Activated T-cell treated with anti-CD3 and anti-CD28 coated beads for 4 hours (primary cell): ENCODE measurements at places on chromosomes 4 and X.

- DNase-seq = no peak
Measured at GRCh38 chrX:44871931-44872820, 812 bp upstream of the KDM6A start.

- no peak for DNase-seq
Measured at GRCh38 chr4:7904952-7905915, 34.4 kb downstream of the AFAP1 start.

GRCh38 chr4:154276496-154276895 is 215.1 kb downstream of the DCHS2 start:
- no peak for DNase-seq

DNA sequence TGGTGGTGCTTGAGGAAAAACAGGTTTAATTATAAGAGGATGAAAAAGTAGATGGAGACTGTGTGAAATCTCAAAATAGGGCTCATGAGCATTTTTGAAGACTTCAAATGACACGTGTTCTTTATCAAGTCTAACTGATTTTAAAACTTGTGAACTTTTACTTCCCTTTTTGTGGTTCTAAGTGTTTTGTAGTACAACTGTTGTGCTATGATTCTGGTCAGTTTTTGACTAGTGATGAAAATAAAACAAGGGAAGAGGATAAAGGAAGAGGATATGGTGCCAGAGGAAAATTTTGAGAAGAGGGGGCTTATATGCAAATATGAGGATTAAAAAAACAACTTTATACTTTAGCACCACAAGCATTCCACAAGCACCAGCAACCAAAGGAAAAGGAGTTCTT is 644.0 kb downstream of the RPA4 start:
- no peak for DNase-seq

- no peak for DNase-seq
Measured at GRCh38 chrX:118807151-118808017, 16.2 kb upstream of the ZCCHC12 start.

- DNase-seq = no peak
Measured at GRCh38 chr4:36053930-36054329, 190.4 kb downstream of the ARAP2 start.

DNA sequence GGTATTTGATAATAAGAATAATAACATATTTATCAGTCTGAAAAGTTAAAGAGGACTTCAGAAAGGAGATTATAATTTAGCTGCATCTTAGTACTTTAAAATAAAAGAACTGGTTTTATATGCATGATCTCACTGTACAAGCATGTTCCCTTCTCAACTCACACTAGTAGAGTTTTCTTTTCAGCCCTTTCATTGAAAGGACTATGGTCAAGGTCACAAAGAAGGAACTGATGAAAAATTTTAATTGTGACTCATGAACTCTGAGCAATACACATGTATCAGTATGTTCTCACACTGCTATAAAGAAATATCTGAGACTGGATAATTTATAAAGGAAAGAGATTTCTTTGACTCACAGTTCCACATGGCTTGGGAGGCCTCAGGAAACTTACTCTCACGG is 73.7 kb upstream of the NDST4 start:
- no peak for DNase-seq

GRCh38 chrX:100696699-100697351 is 35.1 kb downstream of the SYTL4 start:
- DNase-seq = no peak
